BJ (cell line): ENCODE measurements at places on chromosomes 1 and 21.

GRCh38 chr1:214213136-214213535 is 67.8 kb upstream of the SMYD2 start:
- DNase-seq, result no peak

DNA sequence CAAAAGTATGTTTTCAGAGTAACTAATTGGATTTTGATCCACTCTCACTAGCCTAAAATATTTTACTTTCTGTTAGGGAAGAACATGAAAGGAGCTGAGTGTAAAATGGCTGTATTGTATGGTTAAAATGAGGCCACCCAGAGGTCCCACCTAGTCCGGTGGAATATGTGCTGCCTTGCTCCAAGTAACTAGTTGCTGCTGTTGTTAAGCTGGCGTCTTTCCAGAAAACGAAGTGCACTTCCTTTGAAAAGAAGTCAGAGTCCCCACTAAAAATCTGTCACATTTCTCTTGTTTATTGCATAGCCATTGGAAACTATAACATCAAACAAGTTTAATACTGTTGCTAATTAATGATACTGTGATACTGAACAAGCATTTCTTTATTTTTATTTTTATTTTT is 3.2 kb downstream of the SLC25A33 start:
- DNase-seq, result no peak

DNA sequence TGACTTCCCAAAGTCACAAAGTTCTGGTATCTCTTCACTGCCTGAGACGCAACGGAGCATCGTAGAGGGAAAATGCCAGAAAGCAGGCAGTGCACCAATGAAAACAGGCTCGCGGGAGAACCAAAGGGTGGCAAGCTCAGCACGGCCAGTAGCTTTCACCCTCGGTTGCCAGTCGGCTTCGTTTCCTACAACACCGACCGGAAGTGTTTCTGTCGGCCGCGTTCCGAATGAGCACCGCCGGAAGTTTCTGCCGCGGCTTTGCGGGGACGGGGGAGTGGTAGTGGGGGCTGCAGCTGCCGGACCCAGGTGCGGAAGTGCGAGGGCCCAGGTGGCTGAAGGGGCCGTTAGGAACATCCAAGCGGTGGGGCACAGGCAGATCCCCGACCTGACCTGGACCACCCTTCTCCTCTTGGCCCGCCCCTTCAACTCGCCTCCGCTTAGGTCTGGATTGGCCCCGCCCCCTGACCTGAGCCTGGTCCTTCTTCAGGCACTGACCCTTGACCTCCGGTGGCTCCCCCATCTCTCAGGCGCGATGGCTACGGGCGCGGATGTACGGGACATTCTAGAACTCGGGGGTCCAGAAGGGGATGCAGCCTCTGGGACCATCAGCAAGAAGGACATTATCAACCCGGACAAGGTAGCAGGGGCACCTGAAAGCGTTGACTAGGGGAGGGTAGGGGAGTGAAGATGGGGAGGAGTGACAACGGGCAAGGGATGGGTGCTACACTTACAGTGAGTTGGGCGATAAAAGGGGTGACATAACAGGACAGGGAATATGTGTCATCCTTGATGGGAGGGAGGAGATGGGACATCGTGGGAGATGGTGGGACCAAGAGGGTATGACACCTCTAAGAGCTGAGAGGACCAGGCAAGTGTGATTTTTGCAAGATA is at the start of gene DMAP1:
TSS of gene DMAP1 (plus strand) at position 250 of the 891 bp plus-strand sequence. CDS start at position 533, 283 bp downstream.
- peak; percentile 7 for DNase-seq

DNA sequence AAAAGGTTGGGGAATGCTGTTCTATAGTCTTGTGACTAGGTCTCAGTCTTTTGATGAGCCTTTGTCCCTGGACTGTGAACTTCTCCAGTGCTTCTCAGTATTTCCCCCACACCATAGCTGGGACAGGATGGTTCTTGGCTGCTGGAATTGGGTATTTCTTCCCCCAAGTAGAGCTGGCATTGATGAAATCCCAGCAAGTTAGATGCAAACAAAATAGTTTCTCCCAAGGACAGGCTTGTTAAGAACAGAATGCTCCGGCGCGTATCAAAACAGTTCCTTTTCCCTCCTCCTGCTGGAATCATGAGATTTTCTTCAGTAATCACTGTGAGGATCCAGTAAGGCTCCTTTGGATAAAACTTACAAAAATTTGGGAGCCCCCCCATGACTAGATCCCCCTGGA is 162.6 kb downstream of the PIK3R3 start:
- no peak for DNase-seq

GRCh38 chr1:175410560-175410959 is 218.0 kb upstream of the KIAA0040 start:
- DNase-seq, result no peak
